ENCODE measurements at places on chromosomes 5 and 9.

- DNase-seq: no peak
Measured at GRCh38 chr9:38178237-38178636, 109.2 kb upstream of the SHB start.

- no peak for DNase-seq
Measured at GRCh38 chr9:70581955-70582350, 167.5 kb upstream of the KLF9 start.

- DNase-seq: no peak
Measured at GRCh38 chr9:133090187-133090586, 28.4 kb downstream of the CEL start.

DNA sequence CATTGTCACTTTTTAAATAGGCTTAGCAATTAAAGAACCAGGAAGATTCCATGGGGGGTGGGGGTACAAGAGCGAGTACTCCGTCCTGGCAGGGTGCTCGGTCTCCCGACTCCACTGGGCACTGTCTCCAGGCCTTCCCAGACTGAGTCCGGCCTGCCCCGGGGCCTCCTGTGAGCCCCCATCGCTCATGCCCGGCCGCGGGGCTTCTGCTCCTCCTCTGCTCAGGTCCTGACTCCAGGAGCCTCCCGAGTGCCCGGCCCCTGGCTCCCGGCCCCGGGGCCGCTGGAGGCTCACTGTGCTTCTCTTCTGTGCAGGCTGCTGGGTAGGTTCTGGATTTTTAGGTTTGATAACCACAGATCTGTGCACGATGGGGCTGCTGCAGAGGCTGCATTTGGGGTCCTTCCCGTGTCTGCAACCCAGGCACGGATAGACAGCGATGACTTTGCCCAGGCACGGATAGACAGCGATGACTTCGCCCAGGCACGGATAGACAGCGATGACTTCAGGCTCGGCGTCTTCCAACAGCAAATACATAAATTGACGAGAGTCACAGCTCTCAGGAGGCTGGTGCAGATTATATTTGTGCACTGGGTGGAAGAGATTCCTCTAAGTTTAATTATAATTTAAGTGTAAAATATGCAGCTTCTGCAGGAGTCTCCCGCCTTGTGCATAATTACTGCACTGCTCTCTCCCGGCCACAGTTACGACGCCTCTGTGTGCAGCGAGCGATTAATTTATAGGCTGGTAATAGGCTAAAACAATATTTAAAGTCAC lies 74.8 kb upstream of the RXRA start:
- DNase-seq: no peak

- DNase-seq: no peak
Measured at GRCh38 chr5:134649163-134649835, 714 bp downstream of the SEC24A start.
